SW480 (cell line): ENCODE measurements at places on chromosomes 5 and 9.
A peak's percentile ranks its signal among the peaks of the same experiment; 100 is the strongest.

GRCh38 chr5:139454568-139455290, 7.8 kb downstream of the ECSCR start:
- DNase-seq: no peak

DNA sequence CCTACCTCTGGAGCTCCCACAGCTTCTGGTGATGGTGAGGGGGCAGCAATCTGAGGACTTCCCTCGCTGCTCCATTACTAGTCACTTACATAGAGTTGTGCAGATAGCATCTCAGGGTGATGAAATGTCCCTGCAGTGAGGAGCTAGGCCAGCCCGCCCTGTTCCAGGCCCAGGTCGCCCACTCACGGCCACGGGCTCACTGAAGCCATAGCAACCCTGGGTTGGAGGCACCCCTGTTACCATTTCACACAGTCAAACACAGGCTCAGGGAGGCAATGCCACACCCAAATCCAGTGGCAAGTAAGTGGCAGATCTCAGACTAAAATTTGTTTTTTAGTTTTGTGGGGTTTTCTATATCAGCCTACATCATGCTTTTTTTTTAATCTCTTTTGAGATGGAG, 19.6 kb downstream of the SH2D3C start:
- DNase-seq: no peak

GRCh38 chr5:4833104-4833738, 306.9 kb upstream of the ADAMTS16 start:
- DNase-seq: no peak

DNA sequence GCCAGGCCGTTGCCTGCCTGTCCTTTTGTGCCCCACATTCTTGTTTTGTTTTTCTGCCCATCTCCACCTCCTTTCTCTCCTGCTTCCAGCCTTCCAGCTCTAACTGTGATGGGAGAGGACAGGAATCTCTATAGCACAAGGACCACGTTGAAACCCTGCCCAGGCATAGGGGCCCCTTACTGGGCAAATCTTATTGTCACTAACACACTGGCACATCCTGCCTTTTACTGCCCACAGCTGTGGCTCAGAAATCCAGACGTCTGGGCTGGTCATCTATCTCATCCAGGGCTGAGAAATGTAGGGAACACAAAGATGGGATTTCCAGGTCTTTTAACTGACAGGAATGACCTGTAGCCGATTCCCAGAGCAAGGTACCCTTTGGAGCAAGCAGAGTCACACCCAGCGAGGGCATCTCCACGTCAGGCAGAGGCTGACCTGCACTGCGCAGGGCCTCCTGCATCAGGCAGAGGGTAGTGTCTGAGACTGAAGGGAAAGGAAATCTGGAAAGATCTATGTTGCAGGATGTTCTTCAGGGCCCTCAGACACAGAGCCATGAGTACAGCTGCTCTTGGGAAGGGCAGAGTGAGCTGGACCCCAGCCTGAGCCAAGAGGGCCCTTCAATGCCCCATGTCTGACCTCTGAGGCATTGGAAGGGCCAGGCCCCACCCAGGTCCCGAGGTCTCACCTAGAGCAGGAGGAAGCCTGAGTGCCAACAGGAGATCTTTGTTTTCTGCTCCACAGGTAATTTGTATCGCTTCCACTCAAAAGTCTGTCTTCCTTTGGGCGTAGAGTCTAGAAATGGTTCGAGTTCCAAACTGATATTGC, 278.8 kb downstream of the FSTL4 start:
- no peak for DNase-seq

- no peak for DNase-seq
Observed at GRCh38 chr5:125336401-125336800, 590.0 kb upstream of the ZNF608 start.

- peak; percentile 99 for DNase-seq
Observed at GRCh38 chr5:174503461-174504265, 220.7 kb upstream of the MSX2 start.

GRCh38 chr9:26292943-26293342, 599.7 kb downstream of the CAAP1 start:
- no peak for DNase-seq

- DNase-seq: no peak
Observed at GRCh38 chr5:110377361-110377760, 349.1 kb downstream of the TMEM232 start.

DNA sequence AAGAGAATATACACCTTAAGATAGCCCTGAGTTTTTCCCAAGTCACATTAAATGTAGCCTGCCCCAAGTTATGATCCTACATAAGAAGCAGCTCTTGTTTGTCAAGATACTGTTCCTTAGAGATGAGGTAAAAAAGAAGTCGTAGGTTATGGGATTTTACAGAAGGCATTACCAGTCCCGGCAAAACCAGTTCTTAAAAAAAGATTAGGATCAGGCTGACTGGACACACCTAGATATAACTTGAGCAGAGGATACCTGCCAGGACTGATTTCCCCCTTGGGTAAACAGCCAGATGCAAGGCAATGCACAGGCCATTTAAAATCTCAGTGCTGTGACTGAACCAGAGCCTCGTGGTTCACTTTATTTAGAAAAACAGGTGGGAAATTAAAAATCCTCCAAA, 14.1 kb upstream of the SEMA5A start:
- no peak for DNase-seq

DNA sequence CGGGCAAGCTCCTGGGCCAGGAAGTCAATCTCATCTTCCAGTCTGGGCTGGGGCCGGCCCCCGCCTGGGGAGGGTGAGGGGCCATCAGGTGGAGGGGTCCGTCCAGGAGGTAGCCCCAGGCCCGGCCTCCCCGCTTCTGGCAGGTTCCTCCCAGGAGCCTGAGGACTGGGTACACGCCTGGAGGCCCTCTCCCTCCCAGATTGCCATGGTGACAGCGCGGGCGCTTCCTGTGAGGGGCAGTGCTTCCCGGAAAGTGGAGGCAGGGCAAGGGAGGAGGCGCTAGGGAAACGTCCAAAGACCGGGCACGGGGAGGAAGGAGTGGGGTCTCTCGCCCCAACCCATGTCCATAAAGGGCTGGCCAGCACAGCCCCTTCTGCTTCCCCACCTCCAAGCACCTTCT, 4.9 kb downstream of the NPDC1 start:
- DNase-seq: no peak

- DNase-seq: no peak
Observed at GRCh38 chr9:89865981-89866380, 261.2 kb downstream of the GADD45G start.
